ENCODE measurements at places on chromosomes 1 and 21.

DNA sequence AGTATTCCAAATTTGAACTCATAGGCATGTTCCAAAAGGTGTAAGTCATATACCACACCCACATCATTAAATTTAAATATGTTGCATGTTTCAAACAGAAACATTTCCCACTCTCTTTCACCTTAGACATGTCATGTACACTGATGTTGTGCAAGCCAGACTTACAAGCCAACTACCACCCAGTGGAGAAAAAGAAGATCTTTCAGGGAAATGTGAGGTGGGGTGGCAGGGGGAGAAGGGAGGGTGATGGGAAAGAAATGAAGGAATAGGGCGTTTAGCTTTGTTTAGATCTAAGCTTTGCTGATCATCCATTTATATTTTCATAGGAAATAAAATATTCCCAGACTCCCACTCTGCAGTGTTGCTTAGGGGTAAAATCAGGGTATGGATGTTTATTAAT, 1.6 kb downstream of the NEGR1 start:
- DNase-seq, result no peak

DNA sequence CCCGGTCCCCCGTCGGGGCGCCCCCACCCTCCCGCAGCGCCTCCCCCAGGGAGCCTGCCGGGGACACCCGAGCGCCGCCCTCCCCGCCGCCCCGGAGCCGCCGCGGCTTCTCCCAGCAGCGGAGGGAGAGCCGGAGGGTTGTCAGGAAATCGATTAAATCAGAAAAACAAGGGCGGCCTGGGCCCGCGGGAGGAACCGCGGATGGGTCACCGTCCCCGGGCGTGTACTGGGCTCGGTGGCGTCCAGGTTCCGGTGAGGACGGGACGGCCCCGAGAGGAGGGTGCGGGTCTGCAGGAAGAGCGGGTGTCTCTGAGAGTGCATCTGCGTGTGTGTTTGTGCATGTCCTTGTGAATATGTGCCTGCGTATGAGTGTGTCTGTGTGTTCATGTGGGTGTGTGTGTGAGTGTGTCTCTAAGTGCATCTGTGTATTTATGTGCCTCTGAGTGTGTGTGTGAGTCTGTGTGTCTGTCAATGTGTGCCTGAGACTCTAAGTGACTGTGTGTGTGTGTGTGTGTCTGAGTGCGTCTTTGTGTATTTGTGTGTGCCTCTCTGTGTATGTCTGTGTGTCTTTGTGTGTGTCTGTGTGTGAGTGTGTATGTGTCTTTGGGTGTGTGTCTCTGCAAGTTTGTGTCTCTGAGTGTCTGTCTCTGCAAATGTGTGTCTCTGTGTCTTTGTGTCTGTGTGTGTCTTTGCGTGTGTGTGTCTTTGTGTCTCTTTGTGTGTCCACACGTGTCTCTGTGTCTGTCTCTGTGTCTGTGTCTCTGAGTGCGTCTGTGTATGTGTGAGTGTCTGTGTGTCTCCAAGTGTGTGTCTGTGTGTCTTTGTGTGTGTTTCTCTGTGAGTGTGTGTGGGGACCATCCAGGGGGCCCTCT, 1.1 kb downstream of the SPSB1 start:
- no peak for DNase-seq

DNA sequence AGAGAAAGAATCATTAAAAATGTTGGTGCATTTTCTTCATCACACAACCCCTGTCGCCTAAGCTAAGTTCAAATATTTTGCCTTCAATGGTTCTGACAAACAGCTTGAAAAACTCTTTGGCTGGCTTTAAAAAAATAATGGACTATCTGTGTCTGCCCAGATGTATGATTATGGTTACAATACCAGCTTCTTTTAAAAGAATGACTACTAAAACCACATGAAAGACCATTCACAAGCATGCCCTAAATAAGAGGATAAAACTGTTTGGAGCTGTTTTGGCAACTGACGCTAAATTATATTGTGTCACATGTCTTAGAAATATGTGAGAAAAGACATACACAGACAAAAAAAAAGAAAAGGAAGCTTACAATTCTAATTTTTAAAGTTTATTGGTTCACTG, 23.7 kb upstream of the PLPPR4 start:
- no peak for DNase-seq

DNA sequence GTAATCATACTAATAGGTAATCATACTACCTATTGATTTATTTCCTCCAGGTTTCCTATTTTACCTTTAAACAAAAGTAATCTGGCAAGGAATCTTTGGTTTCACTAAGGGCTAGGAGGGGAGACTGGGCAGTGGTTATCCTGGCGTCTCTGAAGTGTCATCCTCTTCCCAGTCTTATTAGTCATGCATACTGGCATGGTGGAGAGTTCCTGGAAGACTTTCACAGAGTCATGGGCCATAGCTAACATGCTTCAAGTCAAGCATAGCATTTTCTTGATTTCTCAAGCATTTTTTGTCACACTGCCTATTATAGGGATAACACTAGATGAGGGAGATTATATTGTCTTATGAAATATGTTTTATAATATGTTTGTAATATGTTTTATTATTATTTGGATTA, 64.0 kb upstream of the ASB17 start:
- no peak for DNase-seq
